ENCODE measurements at places on chromosomes 7 and 10.

DNA sequence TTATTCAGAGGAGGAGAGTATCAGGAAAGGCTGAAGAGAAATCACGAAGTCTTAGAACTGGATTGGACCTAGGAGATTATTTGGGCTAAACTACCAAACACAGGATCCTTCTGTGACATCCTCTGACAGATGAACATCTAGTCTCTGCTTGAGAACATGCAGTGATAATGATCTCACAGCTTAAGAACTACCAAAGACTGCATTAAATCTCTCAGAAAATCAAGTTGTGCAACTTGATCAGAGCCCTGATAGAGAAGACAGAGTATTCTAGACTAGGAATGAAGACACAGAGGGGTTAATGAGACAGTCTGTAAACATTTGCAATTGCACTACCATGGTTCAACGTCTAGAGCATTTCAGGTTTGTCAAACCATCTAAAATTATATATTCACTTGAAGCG is 37.1 kb upstream of the AGBL3 start:
- DNase-seq = no peak

- DNase-seq = no peak
These were observed 8.4 kb downstream of the SORBS1 start for GRCh38 chr10:95552679-95553342.

DNA sequence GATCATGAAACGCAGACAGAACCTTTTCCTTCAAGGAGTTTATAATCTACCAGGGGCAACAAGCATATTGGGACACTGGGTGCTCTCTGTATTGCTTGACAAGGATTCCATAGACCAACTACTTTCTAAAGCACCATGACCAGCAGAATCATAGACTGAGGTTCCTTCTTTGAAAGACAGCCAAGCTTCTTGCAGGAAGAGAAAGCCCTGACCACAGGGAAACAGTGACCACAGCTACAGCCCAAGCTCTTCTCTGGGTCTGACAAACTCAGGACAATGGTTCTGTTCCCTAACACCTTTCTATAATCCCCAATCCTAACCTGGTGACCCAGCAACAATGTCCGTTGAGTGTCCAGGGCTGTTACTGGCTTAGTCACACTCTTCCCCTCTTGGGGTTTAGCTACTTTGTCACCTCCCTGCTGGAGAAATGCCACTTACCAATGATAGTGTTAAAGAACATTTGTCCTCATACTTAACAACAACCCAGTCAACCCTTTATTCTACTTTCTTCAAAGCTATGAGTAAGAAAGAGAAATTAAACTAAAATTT is 155.7 kb downstream of the JAZF1 start:
- DNase-seq = no peak

- no peak for DNase-seq
These were observed 266.0 kb downstream of the AUTS2 start for GRCh38 chr7:69864274-69864673.

GRCh38 chr7:18420748-18421147 is 74.8 kb upstream of the HDAC9 start:
- DNase-seq = no peak

DNA sequence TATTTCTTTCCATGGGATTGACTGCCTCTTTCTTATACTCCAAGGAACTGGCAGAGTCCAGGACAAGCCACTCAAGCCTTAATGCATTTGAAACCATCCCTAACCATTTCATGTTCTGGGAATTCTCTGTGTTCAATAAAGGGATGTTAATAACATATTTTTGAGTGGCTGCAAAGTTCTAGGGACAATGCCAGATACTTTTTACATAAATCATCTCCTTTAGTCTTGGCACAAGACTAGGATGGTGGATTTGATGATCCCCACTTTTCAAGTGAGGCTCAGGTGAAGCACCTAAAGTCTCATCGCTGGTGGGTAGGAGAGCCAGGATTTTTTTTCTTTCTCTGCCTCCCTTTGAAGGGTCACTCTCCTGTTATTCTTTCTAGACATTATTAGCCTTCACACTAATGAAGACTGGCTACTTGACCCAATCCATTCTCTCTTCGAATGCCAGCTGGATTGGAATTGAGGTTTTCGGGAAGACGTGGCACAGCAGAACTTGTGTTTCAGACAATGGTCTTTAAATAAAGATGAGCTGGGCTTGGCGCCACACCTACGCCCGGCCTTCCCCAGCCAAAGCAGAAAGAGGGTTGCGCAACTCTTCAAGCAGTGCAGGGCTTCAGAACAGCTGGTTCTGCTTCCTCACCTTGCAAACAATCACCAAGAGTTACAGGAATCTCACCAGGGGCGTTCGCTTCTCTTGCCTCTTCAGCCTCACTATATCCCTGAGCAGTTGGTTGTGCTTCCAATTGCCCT is 73.8 kb upstream of the BMPER start:
- DNase-seq = no peak

Data from stimulated activated CD4-positive, alpha-beta T cell treated with anti-CD3 and anti-CD28 coated beads, Interleukin-4, amount 100 ng/mL, for 1 hour (primary cell).